ENCODE measurements at places on chromosomes 12 and 14. TPM values are rescaled to one million over a fixed set of nuclear protein-coding genes. Genes with fewer than 3 reads are reported as not detected.

DNA sequence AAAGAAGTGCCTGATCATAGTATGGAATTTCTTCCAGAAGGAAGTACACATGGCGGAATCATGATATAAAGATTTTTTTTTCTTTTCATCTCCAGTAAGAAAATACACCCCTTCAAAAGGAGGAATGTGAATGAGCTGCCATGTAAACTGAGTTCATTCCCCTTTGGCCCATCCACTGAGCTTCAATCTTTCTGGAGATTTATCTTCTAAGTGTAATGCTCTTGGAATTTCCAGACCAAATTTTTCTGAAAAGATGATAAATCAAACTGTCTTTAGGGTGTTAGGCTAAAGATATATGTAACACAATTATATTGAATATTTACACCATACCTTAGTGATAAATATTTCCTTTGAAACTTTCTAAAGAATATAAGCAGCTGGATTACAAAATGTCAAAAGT is 5.2 kb downstream of the DCN start:
- DNase-seq, result no peak
- H3K4me3 ChIP-seq, result no peak overlapping the region
- H3K27ac ChIP-seq, result no peak overlapping the region

CD69 gene
- not detected for total RNA-seq

GRCh38 chr12:132493482-132494178 is 3.7 kb downstream of the FBRSL1 start:
- H3K4me1 ChIP-seq, result peaks cover 55% of the 10 kb centered on the region
- H3K27me3 ChIP-seq, result no peaks in the 10 kb centered on the region
- DNase-seq, result peak; percentile 81
- peak overlapping the region; percentile 16 for H3K4me3 ChIP-seq
- H3K36me3 ChIP-seq, result no peaks in the 10 kb centered on the region

GRCh38 chr14:75333606-75334548 is 55.2 kb downstream of the FOS start:
- no peak overlapping the region for H3K4me3 ChIP-seq
- no peaks in the 10 kb centered on the region for H3K4me1 ChIP-seq
- H3K36me3 ChIP-seq, result no peaks in the 10 kb centered on the region
- DNase-seq, result no peak
- no peaks in the 10 kb centered on the region for H3K27me3 ChIP-seq

SCNN1A gene
- total RNA-seq, result 53.5 TPM

GRCh38 chr12:110775997-110776396 is 33.3 kb upstream of the PPP1CC start:
- H3K36me3 ChIP-seq, result no peaks in the 10 kb centered on the region
- no peak overlapping the region for H3K27ac ChIP-seq
- DNase-seq, result no peak
- H3K27me3 ChIP-seq, result no peaks in the 10 kb centered on the region
- no peak overlapping the region for H3K4me3 ChIP-seq
- no peaks in the 10 kb centered on the region for H3K4me1 ChIP-seq
